NCI-H524 (cell line): ENCODE measurements at places on chromosomes 6 and 20.

DNA sequence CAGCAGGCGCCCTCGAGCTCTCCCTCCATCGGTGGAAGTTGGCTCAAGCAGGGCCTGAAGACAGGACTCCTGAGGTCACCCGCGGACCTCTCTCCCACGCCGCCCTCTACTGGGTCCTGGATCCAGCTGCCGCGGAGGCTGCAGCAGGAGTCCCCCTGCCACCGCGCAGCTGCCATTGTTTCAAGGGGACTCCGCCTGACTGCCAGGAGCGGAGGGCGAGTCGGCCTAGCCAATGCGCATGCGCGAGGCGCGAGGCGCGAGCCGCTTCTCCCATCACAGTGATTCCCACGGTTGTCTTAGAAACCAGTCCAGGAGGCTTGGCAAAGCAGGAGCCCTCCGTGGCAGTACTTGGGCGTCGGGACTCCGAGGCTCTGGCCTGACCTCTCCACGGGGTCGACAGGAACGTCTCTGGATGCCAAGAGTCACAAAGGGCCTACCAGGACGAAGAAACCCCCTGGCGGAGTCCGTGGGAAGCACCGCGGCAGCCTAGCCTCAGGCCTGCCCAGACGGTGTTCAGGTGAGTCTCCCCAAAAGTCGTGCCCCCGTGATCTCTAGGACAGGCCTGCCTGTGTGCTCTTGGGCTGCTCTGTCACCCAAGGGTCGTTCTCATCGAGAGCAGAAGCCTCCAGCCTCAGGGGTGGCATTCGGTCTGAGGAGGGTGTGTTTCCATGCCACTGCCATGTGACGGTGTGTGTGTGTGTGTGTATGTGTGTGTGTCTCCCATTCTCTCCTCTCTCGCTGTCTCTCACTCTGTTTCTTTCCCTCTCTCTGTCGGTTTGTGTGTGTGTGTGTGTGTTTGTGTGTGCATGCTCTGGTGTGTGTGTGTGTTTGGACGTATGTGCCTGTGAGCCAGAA is 290.6 kb upstream of the ZNF337 start:
- no peak for DNase-seq

DNA sequence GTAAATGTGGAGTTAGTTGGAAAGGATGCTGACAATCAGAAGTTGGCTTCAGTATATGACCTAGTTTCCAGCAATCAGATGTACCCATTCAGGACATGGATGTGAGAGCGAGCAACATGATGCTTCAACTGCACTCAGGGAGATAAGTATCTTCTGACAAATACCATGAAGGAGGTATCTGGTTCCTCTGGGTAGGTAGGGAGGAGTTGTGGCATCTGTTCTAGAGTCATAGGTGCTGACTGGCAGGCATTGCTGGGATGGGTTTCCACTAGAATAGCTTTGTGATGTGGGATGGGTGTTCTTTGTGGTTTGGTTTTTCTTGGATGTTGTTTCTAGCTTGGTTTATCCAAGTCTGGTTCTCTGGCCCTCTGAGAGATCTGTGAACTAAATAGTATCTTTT is 3.9 kb upstream of the REV3L start:
- peak; percentile 33 for DNase-seq

DNA sequence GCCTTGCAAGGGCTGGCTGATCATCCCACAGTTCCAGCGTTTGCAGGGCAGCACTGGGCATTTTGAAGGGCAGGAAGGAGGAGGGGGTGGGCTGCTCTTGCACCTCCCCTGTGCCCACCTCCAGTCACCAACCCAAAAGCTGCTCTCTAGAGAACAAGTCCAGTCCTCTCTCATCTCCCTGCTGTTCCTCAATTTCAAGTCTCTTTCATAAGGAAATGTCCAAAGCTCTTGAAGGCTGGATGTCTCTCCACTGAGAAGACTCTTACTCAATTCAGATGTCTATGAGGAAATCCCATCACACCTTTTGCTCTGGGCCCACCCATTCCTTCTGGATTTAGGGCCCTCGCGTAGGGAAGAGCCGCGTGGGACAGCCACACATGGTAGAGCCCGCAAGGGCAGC is 31.7 kb downstream of the WRNIP1 start:
- no peak for DNase-seq

GRCh38 chr6:137313928-137314855 is 95.0 kb upstream of the IFNGR1 start:
- DNase-seq: peak; percentile 77

DNA sequence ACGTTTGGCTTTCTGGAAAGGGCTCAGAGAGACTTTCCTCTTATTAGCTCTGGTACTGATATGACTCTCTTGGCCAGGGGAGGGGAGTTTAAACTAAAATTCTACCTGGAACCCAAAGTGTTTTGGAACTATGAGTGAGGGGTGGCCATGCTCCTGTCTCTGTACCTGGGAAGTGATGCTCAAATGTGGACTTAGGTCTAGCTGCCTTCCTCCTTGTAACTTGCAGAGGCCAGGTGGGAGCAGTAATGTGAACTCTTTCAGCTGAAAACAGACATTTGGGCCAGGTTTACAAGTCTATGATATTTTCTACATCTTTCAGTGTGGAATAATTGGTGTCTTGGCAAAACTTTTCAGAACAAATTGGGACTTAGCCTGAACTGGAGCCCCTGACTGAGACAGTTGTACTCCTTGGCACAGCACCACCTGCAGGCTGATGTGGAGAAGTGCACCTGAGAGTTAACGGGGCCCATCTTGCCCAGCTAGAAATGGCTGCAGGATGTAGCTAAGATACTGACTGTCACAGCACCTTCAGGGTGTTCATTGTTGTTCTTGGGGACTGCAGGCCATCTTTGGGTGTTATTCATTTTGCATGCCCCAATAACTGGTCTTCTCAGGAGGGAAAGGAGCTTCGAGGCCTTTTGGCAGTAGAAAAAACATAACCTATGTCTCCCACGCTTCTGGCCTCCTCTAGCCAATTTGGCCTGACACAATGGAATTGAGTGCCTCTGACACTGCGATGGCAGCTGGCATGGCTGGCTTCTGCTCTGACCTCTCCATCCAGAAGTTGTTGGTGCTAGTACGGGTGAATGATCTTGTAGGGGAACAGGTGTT is 37.1 kb downstream of the CD109 start:
- DNase-seq: peak; percentile 41

- DNase-seq: peak; percentile 88
Measured at GRCh38 chr6:122622479-122622878, 12.3 kb downstream of the PKIB start.

DNA sequence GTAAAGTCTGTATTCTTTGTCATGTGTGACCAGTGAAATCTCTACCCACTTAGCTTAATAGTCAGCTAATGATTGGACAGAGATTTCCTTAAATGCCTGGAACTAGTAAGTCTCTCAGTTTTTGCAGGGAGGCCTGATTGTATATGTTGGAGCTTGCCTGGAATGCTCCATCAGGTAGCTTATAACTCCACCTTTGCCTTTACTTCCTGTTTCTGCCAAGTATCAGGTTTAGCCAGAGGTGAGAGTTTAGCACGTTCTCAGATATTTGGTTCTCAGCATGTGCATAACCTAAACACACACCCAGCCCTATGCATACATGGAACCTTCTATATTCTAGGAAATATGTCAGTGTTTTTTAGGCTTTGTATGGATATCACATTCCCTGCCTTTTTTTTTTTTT is 435.3 kb downstream of the CDKAL1 start:
- DNase-seq: no peak

GRCh38 chr20:49890471-49891361 is 24.6 kb downstream of the SPATA2 start:
- DNase-seq: no peak

GRCh38 chr20:56911946-56912345 is 282.8 kb downstream of the TFAP2C start:
- DNase-seq: no peak

- DNase-seq: no peak
Measured at GRCh38 chr20:58542411-58543095, 27.4 kb upstream of the APCDD1L start.

DNA sequence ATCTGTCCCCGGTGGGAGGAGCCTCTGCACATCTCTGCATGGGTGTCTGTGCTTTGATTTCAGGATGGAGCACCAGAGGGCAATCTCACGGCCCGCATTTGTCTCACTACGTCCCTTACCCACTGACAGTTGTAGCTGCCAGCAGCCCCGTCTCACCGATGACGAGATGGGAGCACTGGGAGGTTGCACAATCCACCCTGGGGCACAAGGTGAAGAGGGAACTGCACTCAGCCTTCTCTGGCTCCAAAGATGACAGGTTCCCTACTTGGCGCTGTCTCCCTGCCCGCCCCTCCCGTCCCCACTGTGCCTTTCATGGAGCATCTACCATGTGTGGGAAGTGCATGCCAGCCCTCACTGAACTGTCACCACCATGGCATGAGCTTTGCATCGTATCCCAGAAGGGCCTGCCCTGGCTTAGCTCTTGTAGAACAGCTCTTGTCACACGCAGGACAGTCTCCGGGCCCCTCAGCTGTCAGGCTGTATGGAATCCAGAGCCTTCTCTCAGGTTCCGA is 99.9 kb upstream of the PMEPA1 start:
- no peak for DNase-seq

DNA sequence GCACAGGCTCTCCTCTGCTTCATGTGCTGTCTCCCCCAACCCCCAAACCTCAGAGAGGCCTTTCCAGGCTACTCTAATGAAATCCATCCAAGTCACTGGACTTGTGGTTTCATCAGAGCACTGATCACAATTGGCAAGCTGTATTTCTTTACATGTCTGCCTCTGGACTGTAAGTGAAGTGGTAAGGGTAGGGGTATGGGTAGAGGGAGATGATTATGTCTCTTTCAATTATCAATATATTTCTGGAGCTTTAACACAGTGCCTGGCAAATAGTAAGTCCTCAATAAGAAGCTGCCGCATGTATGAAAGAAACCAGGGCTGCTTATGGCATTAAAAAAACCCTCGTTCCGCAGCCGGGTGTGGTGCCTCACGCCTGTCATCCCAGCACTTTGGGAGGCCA is 5.4 kb downstream of the TRERF1 start:
- no peak for DNase-seq

DNA sequence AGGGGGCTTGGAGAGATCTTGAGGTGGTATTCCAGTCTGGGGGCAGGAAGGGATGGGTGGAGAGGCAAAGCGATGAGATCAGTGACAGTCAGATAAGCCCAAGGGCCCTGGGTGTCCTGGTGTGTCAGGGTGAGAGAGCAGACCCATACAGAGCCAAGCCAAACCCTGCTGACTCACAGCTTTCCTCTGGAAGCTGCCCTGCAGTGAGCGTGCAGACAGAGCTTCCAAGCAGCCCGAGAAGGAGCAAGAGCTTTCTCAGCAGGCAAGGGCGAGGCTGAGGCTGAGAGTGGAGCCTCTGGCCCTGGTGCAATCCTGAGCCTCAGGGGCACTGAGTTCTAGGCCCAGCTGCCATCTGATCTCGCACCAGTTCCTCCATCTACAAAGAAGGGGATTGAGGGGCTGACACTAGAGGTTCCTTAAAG is 91.1 kb upstream of the HIVEP1 start:
- DNase-seq: no peak

GRCh38 chr20:11511821-11512220 is 405.9 kb upstream of the BTBD3 start:
- no peak for DNase-seq

DNA sequence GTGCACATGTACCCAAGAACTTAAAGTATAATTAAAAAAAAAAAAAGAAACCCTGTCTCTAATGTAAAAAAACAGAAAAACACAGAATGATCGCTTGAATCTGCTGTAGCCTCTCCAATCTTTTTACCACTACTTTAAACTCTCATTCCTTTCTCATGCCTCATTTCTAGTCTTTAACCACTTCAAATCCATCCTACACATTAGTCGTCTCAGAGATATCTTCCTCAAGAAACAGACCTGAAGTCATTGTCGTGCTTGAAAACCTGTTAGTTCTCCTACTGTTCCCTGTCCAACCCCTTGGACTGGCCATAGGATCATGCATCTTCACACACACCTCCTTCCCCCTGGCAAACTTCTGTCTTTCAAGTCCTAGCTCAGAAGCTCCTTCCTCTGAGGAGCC is 112.1 kb upstream of the BCLAF1 start:
- DNase-seq: no peak

GRCh38 chr6:148407372-148407771 is 64.7 kb downstream of the SASH1 start:
- DNase-seq: no peak

DNA sequence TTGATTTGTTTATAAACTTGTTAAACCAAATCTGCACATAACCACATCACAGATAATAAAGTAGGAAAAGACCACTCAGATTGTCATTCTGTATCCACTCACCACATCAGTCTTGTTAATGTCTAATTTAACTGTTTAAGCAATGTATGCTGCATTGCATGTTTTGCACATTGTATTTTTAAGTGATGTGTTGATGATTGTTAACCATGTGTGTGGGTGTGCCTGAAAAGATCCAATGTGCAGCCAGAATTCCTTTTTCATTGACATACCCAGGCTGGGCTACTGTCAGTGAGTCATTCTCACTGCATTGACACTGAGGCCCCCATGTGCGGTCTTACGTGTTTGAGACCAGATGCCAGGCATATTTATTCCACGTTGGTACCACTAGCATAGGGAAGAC is 167.3 kb downstream of the TRMT11 start:
- DNase-seq: no peak

- DNase-seq: peak; percentile 66
Measured at GRCh38 chr6:12010635-12011275, 1.4 kb upstream of the HIVEP1 start.

DNA sequence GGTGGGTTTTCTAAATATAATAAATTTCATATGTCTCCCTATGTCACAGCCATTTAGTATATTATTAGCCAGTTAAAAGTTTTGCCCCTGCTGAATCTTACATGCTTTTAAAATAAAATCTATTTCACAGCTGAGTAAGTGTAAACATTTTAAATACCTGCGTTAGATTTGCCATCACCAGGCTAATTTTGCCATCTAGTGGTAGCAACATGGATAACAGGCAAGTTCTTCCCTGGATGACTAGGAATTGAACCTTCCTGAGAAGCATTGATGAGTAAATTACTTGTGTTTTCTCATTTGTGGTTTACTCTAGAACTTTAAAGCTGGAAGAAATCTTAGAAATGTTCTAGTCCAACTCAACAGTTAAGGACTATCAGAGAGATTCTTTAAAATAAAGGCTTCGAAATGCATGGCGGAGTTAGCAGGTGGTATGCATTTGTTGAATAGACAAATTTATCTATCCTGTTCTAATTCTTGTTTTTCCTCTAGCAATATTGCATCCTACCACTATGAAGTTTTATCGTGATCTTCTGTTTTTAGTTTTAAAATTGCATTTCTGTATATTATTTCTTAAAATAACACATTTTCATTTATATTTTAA is 2.6 kb downstream of the PRSS35 start:
- peak; percentile 59 for DNase-seq

DNA sequence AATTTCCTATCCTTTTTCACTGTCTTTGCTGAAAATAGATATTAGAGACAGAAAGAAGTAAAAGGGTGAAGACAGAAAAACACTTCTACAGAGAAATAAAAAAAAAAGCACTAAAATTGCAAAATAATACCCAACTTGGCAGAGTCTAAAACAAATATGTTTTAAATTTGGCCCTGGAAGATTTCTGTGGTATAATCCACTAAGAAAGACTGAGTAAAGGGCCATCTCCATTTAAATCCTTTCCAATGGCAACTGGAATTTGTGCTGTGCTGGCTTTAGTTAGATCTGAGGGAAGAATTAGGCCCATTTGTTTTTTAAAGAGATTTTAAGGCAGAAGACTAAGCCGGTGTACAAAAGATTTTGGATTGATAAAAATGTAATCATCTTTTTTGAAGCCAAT is 321.2 kb downstream of the GJA1 start:
- no peak for DNase-seq

GRCh38 chr6:84517741-84518530 is 246.5 kb downstream of the TBX18 start:
- no peak for DNase-seq
